ENCODE measurements at places on chromosomes 11 and 22.

- DNase-seq: no peak
These were observed 219.1 kb upstream of the ARHGAP42 start for GRCh38 chr11:100467821-100468508.

GRCh38 chr11:68396516-68396915 is 64.0 kb upstream of the PPP6R3 start:
- no peak for DNase-seq

DNA sequence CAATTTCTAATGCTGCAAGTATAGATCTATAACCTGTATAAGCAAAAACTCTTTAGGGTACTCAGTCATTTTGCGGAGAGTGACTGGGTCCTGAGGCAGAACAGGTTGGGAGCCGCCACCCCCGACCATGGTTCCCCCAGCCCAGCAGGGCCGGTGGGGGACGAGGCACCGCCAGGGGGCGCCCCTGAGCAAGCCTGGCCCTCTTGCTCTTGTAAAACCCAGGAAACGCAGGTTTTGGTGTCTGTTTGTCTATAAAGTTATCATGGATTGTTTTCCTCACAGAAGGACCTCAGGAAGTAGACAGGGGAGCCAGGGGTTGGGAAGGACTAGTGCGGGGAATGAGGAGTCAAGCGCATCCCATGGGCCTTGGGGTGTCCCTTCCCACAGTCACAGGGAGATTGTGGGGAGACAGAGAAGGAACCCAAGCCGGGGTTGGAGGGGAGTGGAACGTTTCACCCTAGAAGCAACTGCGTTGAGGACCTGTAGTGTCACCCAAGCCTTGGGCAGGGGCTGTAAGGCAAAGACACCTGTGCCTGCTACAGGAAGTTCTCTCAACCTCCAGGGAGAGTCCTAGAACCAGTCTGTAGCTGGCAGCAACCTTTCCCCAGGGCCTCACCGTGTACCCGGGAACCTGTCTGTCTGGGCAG is 26.4 kb downstream of the KCTD17 start:
- peak; percentile 70 for DNase-seq

DNA sequence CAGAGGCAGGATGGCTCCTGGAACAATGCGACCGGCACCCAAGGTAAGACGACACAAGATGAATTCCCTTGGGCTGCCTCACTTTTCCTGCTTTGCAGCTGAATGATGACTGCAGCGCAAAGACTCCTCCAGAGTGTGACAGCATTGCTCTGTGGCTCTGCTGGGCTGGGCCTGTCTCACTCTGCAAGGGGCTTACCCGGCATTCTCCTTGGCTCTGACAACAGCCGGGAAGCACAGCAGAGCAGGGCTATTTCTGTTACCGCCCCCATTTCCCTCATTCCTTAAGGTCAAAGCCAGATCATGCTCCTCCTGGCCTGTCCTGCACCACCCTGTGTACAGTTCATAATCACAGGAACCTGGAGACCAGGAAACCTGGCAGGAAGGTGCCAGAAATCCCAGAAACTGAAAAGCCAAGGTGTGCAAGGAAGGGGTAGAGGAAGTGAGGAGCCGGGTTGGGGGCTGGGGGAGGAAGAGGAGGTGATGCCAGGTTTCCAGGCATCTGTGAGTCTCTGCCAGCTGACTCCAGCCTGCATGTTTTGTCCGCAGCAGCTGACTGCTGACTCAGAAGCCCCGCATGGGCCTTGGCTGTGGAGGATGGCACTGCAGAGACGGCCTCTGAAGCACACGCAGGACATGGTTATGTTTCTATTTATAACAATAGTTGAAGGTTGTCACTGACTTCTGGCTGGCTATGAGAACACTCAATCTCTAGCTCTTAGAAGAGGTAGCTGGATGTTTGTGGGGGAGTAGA is 113.6 kb downstream of the MICAL3 start:
- DNase-seq: no peak

DNA sequence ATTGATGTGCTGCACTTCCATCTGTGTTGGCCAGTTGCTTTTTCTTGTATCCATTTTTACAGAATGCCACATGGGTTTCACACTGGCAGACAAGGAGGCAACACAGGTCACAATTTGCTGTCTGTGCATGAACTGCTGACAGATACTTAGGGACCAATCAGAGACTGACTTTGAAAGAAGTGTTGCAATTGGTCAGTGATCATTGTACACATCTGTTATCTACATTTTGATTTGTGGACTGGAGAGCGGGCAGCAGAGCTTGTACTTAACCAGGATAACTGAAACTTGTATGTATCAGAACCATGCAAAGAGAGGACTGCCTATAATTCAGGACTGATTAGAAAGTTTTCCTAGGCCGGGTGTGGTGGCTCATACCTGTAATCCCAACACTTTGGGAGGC is 21.8 kb downstream of the PRR5 start:
- DNase-seq: no peak

DNA sequence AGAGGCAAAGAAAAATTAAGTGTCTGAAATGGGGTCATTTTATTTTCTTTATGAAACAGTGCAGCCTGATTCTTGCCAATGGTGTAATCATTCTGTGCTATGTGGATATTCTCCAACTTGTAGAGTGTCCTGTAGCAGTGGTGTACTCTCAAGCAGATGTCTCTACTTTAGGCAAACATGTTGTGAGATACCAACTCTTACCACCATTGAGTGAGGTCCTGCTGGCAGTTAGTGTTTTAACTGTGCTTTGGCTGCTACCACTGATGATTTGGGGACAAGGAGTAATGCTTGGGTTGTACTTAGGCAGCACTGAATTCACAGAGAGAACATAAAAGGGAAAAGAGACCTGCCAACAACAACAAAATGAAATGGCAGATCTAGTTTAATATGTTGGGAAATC is 122.5 kb downstream of the APIP start:
- DNase-seq: no peak

Data from activated naive CD8-positive, alpha-beta T cell treated with anti-CD3 and anti-CD28 coated beads, Interleukin-2, amount 50 U/mL, for 16 hours (primary cell).